ENCODE measurements at places on chromosomes 12 and 14. TPM values are rescaled to one million over a fixed set of nuclear protein-coding genes. Genes with fewer than 3 reads are reported as not detected.

DNA sequence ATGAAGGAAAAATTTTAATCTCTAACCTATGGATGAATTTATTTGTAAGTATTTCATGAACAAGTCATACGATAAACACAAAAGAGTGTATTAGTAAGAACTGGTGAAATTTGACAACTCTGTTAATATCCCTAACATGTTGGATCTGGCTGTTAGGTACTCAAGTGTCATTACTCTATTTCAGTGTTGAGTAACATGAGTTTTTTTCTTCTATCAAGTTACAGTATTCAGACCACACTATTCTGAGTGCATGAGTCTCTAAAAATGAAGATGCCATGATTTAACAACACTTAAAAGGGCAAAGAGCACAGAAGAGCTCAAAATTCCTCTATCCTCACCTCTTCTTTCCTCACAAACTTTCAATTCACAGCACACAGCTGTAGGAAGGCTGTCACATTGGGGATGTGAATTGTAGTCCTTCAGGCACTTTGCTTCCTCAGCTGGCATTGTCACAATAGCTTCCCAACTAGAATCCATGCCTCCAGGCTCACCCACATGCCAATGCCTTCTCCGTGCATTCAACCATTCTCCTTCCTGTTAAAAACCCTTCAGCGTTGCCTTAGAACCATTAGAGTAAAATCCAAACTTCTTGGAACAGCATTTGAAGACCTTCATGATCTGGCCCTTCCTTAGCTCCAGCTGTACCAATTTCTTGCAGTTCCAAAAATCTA is 73.7 kb upstream of the DBX2 start:
- DNase-seq: no peak

- DNase-seq: no peak
Observed at GRCh38 chr12:92400006-92400405, 254.4 kb upstream of the BTG1 start.

GRCh38 chr12:69966839-69967238 is 141.8 kb downstream of the MYRFL start:
- no peak for DNase-seq

The CDCA3 gene
- total RNA-seq: not detected

The GMPR2 gene
- 38.9 TPM for total RNA-seq
